ENCODE measurements at places on chromosomes 13 and 19.

- DNase-seq: no peak
Measured at GRCh38 chr13:24250376-24251057, 58.9 kb upstream of the C1QTNF9 start.

- DNase-seq: no peak
Measured at GRCh38 chr13:98797456-98797855, 45.0 kb upstream of the SLC15A1 start.

DNA sequence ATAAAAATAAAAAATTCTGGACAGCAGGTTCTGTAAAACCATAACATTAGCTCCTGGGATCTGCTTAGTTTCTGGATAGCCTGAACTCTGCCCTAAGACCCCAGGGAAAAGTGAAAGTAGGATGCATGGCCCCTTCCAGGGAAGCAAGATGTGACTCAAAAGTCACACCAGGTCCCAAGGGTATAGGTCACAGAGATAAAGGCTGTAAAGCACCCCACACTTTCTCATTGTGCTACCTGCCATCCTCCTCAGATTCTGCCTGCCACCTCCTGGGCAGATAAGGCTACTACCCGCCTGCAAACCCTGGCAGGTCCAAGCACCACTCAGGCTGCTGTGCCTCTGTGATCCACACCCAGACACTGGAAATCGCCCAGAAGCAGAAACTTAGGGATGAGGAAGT, 20.6 kb downstream of the FFAR2 start:
- no peak for DNase-seq

DNA sequence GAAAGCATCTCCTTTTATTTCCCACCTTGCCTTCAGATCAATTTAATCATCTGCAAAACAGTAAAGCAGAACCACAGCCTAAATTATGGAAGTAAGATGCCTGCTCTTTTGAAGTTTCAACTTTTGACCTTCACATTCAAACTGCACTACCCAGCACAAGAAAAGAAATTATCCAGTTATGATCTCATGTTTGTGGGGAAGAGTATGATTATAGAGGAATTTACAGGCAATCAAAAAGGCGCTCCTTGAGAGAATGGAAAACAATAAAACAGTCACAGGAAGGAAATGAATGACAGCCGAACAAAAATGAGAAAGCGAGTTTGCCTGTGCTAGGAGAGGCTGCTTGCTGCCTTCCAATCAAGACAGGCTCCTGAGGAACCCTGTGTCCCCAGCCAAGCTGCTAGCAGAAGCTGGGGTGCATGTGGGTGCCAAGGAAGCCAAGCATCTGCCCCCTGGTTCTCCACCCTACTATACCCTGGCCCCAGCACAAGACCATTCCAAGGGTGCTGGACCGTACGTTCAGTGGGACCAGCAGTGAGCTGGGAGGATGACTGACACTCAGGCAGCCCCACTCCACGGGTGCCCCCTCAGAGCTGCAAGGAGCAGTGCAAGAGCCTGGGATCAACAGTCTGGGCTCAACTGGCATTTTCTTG, 47.8 kb downstream of the PEPD start:
- no peak for DNase-seq

- DNase-seq: no peak
Measured at GRCh38 chr13:50326811-50327210, 311.6 kb downstream of the KCNRG start.

DNA sequence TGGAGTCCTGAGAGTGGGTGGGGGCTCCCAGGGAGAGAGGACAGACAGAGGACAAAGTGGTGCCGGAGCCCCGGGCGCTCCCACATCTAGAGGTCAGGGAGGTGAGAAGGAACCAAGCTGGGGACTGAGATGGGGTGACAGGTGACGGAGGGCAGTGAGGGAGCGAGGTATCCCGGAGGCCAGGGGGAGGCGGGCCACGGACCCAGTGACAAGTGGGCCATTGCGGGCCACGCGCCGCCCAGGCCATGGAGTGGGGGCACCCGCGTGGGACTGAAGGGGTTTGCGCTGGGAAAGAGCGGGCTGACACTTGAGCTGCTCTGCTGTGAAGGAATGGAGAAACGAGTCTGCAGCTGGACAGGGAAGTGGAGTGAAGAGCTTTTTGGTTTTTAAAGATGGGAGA, 2.6 kb downstream of the ZNF628 start:
- DNase-seq: no peak

DNA sequence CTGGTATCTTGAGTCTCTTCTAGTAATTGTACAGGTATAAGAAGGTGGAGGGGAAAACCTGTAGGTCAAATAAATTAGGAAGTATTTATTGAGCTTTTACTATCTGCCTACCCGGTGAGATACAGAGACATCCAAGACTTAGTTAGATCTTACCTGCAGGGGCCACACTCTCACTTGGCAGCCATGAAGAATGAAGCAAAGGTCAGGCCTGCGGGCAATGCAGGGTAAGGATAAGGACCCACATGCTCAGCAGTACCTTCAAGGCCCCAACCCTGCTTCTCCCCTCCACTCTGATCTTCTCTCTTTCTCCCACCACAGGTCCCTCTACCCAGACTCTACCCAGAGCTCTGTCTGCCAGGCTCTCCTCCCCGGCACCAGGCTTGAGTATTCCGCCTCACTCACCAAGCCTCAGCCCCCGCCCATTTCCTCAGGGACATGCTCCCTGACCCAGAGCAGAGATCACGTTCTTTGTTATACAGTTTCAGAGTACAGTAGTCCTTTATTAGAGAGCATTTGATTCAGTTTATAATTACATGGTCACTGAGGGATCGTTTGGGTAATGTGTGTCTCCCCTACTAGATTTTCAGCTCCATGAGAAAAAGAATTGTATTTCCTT, 18.9 kb upstream of the CLDN10 start:
- no peak for DNase-seq

GRCh38 chr19:10353793-10354391, 14.5 kb upstream of the ICAM3 start:
- peak; percentile 82 for DNase-seq

DNA sequence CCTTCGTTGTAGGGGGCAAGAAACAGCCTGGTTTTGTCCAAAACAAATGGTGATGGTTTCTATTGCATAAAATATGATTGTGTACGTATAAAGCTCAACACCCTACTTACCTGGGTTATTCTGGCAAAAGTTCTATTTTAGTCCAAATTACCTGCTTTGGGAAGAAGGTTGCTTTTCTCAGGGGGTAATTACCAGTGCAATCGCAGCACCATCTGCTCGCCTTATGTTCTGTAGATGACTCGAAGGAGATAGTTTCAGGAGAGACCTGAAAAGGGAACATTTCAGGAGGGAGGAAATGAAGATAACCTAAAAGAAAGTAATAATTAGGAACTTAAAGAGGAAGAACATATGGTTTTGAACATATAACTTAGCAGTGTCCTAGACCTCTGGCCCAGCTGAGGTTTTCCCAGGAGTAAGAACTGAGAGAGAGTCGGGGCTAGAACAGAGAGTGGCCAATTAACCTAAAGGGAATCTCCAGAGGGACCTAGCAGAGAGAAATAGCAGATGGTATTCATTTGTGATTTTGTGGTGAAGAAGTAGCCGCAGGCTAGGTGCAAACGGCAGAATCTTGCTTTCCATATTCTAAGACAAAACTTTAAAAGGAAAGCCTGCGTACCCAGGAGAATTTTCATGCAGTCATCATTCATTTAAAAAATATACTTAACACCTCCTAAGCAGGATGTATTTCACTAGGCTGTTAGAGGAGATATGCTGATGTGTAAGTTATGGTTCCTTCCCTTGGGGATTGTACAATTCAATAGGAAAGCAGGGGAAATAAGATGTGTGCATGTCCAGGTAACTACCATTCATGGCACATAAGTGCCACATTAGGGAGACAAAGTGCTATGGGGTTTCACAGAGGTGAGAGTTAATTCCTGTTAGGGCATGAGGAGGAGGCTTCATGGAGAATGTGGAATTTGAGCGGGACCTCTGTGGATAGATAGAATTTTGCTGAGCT, 113.0 kb upstream of the SLC10A2 start:
- no peak for DNase-seq

DNA sequence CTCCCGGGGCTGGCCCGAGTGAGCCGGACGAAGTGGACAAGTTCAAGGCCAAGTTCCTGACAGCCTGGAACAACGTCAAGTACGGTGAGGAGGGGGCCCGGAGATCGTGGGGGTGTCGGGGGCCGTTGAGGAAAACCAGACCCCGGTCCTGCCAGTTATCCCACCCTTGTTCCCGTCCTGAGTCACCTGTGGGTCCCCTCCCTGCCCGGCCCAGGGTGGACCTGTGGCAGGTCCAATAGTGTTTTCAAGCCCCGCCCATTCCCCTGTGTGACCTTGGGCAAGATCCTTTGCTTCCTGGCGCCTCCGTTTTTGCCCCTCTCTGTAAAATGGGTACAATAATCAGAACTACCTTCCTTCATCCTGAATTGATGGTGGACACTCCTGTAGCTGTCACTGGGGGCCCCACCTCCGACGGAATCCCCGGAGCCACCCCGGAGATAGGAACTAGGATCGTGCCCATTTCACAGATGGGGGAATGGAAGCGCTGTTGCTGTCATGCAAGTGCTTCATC, 593 bp downstream of the ATG4D start:
- DNase-seq: no peak

- no peak for DNase-seq
Measured at GRCh38 chr19:993361-993830, 6.8 kb upstream of the GRIN3B start.

GRCh38 chr13:83190020-83190419, 692.3 kb downstream of the SLITRK1 start:
- no peak for DNase-seq

Data from mesothelial cell of epicardium (in vitro differentiated cells).